ENCODE measurements at places on chromosomes 7 and 10. TPM values are rescaled to one million over a fixed set of nuclear protein-coding genes. Genes with fewer than 3 reads are reported as not detected.

Gene TAS2R3
- total RNA-seq = 1.2 TPM

Gene UCMA
- total RNA-seq = not detected

Gene AP1S1
- 77.5 TPM for total RNA-seq

Gene STEAP1B
- 38.6 TPM for total RNA-seq

GRCh38 chr10:100184426-100184825 is 1.4 kb downstream of the ERLIN1 start:
- DNase-seq = no peak
